GM20000 (cell line): ENCODE measurements at places on chromosomes 11 and 22.

DNA sequence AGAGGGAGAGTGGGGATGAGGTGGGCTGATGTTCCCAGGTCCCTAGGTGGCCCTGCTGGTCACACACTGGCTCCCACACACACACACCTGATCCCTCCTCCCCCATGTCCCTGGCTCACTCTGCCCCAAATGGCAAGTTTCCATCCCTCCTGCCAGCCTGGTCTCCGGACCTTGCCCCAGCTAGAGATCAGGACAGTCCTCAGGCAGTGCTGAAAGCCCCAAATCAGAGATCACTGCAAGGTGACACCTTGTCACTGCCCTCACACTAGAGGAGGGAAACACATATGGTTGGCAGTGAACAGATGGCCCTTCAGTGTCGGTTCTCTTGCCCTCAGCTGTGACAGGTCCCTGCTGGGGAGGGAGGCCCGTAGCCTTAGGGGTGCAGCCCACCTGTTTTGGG, 7.6 kb downstream of the TMPRSS5 start:
- no peak for DNase-seq

- peak; percentile 72 for DNase-seq
These were observed 754 bp downstream of the NUP50 start for GRCh38 chr22:45164270-45165088.

GRCh38 chr11:64253481-64253880, 2.2 kb downstream of the PLCB3 start:
- no peak for DNase-seq

DNA sequence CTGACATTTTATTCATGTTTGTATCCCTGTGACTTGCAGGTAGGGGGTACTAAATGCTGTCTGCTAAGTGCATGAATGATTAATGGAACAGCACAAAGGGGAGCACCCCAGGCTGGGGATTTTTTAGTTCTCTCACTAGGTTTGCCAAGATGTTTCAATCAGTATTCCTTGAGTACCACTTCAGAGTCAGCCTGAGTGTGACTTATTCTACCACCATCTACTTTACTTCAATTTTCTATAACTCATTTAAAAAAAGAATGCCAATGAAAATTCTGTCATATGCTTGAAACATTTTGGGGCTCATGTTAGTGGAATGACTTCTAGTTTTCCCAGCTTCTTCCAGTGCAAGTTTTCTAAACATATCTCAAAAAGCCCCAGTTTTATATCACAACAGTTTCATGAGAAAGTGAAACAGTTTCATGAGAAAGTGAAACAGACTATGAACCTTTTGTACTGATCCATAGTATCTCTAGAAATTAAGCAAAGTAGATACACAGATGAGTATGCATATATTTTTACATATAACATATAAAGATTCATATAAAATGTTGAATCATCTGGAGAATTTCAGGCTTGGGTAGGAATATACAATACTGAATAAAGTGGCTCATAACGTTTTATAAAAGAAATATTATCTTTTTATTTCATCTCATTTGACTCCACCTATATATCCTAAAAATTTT, 252.4 kb downstream of the GRM5 start:
- DNase-seq: peak; percentile 23

DNA sequence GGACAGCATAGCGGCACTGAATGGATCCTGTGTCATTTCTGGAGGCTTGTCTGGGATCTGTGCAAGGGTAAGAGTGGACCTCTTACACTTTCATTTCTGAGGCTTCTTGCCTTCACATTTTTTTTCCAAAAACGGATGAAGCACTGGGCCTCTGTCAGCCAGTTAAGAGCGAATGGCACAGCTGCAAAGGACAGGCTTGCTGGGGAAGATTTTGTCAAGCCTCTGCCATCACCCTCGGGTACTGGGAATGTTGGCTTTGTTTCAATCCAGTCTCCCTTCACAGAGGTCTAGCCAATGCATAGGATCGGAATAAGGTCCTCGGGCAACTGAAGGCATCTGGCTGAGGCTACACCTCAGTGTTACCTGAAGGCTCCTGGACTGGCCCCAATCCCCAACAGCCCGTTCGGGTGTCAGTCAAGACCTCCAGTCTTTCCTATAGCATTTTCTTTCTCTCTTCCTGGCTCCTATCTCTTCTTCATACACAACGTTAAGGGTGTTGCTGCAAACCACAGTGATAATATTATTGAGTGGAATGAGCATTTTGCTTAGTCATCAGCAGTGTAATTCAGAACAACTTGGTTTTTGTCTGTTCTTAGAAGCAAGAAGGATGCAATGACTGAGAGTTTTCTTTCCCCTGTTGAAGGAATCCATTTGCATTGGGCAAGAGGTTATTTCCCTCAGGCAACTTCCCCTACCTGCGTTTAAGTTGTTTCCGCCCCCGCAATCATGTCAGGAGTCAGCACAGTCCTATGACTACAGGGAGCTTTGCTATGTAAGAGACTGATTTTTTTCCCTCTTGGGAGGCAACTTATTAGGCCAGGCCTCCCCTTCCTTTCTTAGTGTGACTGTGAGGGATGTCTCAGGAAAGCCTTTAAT, 22.8 kb downstream of the NPAT start:
- peak; percentile 79 for DNase-seq

DNA sequence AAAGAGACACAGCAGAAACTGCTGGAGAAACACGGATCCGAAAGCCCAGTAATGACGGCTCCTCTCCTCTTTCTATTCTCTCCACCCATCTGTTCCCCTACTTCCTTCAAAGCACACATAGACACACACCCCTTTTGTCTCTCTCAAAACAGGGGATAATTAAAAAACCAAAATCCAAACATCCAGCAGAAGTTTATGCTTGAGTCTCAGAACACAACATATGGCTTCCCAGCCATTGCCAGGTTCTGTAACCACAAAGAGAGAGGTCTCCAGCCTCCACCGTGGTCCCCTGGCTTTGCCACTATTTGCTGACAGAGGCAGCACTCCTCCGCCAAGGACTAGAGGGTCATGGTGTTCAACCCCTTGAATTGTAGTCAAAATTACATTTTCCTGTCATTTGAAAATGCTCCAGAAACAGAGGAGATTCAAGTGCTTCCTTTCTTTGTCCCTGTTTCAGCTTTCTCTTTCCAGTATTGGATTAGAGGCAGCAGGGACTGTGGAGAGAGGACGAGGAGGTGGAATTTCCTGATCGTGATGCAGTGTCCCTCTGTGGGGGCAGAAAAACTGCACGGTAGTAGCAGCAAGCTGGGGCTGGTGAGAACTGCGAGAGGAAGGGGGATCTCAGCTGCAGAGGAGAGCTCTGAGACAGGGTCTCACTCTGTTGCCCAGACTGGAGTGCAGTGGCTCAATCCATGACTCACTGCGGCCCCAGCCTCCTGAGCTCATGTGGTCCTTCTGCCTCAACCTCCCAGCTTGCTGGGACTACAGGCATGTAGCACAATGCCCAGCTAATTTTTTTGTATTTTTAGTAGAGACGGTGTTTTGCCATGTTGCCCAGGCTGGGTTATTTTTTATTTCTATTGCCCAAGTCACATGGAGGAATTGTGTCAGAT, 60.3 kb downstream of the UBASH3B start:
- DNase-seq: no peak

DNA sequence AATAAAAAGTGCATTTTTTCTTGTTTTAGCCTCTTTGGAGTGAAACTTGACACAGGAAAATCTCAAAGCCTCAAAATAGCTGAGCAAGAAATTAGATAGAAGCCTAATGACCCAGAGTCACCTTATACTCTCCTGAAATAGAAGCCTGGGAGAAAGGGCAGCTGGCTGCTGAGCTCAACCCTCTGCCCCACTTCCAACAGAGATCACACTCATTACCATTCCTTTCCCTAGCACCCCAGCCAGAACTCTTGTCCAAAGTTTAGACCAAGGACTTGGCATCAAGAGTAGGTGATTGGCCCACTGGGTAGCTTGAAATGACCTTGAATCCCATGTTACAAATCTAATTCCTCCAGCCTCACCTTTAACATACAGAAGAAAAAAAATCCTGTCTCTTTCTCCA, 62.7 kb upstream of the AMOTL1 start:
- no peak for DNase-seq

- no peak for DNase-seq
These were observed 48.9 kb downstream of the RTL6 start for GRCh38 chr22:44449061-44449682.

GRCh38 chr11:14340721-14341120, 18.3 kb downstream of the RRAS2 start:
- no peak for DNase-seq

- no peak for DNase-seq
These were observed 69.7 kb downstream of the PRMT3 start for GRCh38 chr11:20457001-20457799.

GRCh38 chr22:32584650-32585049, 110.0 kb downstream of the FBXO7 start:
- DNase-seq: no peak

DNA sequence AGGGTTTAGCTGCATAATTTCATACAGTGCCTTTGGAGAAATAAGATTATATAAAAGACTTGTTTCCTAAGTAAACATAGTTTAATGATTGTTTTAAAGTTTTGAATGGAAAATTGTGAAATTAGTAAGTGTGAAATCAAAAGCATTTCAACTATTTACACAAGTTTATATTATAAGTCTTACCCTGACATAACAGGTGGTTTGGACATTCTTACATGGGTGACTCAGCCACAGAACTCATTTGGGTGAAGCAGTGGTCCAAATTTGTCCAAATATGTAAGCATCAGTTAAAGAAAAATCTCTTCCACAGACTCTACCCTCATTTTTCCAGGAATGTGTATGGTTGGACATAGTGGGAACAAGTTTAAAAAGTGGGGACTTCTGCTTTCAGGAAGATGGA, 68.0 kb downstream of the USP47 start:
- no peak for DNase-seq

DNA sequence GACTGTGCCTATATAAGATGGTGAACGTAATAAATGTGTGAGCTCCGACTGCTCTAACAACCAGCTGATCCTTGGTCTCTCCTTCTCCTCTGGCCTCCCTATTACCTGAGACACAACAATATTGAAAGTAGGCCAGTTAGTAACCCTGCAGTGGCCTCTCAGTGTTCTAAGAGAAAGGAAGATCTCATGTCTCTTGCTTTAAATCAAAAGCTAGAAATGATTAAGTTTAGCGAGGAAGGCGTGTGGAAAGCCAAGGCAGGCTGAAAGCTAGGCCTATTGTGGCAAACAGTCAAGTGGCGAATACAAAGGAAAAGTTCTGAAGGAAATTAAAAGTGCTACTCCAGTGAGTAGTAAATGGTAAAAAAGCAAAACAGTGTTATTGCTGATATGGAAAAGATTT, 39.5 kb downstream of the HIPK3 start:
- DNase-seq: no peak

DNA sequence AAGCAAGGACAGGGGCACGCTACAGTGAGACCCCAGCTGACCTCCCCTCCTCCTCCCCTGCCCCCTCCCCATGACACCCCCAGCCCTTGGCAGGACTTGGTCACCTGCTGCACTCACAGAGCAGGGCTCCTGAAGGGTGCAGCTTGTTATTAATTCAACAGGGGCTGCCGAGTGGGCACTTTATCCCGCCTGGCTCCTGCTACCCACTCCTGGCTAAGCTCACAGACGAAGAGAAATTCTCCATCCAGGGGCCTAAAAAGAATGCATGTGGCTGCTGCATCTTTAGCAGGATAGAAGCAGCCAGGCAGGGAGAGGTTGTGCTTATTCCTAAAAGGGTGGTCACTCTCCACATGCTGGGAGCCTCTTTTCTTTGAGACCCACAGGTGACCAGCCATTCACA, 40.3 kb downstream of the GALNT18 start:
- no peak for DNase-seq

DNA sequence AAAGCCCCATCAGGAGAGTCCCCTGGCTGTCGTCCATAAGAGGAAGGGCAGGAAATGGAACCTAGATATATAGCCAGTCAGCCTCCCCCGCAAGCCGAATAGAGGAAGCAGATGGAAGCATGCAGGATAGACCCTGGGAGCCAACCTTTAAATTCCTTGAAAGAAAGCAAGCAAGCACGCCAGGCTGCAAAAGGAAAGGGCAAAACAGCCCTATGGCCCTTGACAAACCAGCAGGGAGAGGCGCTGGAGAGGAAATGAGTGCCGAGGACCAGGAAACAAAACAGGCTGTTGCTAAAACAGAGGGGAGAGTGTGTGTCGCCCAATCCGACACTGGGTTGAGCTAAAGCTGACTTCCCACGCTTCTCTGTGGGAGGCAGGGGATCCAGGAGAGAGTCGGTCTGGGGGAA, 203.5 kb upstream of the MTNR1B start:
- no peak for DNase-seq

- no peak for DNase-seq
These were observed 6.7 kb downstream of the YDJC start for GRCh38 chr22:21622919-21623647.

DNA sequence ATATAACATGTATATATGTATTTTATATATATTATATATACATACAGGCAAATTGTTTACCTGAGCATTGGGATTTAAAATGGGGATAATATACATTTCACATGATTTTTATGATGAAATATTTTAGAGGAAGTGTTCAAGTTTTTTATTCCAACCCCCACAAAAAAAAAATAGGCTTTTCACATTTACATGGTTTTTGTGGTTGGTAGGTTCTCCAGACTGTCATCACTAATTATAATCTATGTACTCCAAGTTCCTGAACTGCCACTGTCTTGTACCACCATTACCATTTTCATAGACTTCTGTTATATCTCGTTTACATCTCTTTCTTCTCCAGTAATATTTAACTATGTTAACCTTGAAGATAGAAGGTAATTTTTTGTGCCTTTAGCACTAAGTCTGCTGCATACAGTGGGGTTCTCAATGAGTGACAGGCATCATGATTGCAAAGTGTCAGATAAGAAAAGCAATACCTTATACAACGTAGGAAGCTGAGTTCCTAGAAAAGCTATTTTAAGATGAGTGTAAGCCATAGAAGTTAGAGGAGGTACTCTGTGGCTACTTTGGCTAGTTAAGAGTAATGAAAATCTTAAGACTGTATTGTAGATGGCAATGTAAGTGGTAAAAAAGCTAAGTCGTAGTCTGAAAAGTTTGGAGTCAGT, 5.2 kb downstream of the TMEM126A start:
- DNase-seq: no peak

- DNase-seq: no peak
These were observed 31.2 kb downstream of the TREH start for GRCh38 chr11:118648291-118648690.

DNA sequence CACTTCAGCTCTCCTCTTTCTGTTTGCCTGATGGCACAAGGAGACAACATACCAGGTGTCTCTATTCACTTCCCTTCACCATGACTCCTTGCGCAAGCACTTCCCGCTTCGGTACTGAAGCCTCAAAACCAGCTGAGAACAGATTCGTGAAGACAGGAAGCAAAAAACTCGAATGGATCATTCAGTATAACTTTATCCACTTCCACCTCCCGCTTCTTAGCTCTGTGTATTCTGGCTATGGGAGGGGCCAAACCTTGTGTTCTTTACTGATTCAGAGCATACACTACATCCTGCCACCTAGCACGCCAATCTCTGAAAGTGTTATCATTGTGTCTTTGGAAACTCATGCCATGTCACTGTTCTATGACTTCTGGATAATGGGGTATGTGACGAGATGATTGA, 62.2 kb upstream of the ADA2 start:
- DNase-seq: no peak

DNA sequence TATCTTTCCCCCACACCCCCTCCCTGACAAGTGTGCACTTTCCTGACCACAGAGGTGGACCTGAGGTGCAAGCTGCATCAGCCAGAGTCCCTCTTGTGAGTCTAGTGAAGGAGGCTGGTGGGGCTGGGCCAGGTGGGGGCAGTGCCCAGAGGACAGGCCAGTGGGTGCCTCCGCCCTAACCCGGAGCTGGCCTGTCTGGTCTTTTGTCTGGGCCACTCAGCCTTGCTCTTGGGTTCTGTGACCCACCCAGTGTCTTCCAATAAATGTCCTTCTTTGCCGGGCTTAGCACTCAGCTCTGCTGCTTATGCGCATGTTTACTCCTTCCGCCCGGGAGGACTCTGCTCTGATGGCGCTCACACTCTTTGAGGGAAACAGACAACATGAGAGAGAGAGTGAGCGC, 526.2 kb downstream of the TBC1D22A start:
- no peak for DNase-seq
